Glutamatergic neuron (in vitro differentiated cells): ENCODE measurements at places on chromosomes 7 and 10. TPM values are rescaled to one million over a fixed set of nuclear protein-coding genes. Genes with fewer than 3 reads are reported as not detected.

The NUTM2E gene
- 0.86 TPM for total RNA-seq

The GBX1 gene
- not detected for total RNA-seq

The LLCFC1 gene
- not detected for total RNA-seq

- peaks cover 3% of the 10 kb centered on the region for H3K4me1 ChIP-seq
- H3K27me3 ChIP-seq, result peaks cover 4% of the 10 kb centered on the region
- H3K4me3 ChIP-seq, result no peak overlapping the region
- H3K36me3 ChIP-seq, result peaks cover 7% of the 10 kb centered on the region
Measured at GRCh38 chr7:5217396-5217795, 27.4 kb downstream of the WIPI2 start.

GRCh38 chr7:45391618-45392451 is 182.3 kb upstream of the ADCY1 start:
- H3K4me3 ChIP-seq, result no peak overlapping the region
- DNase-seq, result no peak
- H3K36me3 ChIP-seq, result peaks cover 6% of the 10 kb centered on the region
- H3K27ac ChIP-seq, result no peak overlapping the region

- no peak overlapping the region for H3K4me3 ChIP-seq
- H3K27ac ChIP-seq, result no peak overlapping the region
- peaks cover 7% of the 10 kb centered on the region for H3K4me1 ChIP-seq
- H3K27me3 ChIP-seq, result peaks cover 7% of the 10 kb centered on the region
- H3K36me3 ChIP-seq, result peaks cover 14% of the 10 kb centered on the region
- no peak for DNase-seq
Measured at GRCh38 chr7:29239638-29240037, 45.1 kb downstream of the CHN2 start.

GRCh38 chr10:29736366-29737073 is 101.7 kb upstream of the SVIL start:
- no peak overlapping the region for H3K27ac ChIP-seq
- H3K27me3 ChIP-seq, result peaks cover 17% of the 10 kb centered on the region
- H3K4me3 ChIP-seq, result peak overlapping the region; percentile 83
- no peaks in the 10 kb centered on the region for H3K36me3 ChIP-seq
- H3K4me1 ChIP-seq, result peaks cover 17% of the 10 kb centered on the region
